ENCODE measurements at places on chromosomes 2 and 18.

DNA sequence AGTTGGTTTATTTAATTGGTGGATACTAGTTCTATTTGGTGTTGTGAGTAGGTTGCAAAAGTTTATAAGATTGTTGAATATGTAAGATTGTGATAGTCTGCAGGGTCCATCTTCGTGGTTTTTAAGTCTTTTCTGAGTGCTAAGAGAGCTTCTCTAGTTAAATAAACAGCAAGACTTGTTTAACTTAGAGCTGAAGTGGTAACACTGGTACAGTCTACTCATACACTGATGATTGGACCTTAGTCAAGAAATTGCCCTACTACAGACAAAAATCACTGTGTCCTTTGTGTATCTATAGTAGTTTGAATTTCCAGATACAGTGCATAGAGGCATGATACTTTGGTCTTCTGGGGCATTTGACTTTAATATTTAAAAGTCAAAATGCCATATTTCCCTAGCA, 94.6 kb downstream of the PHLPP1 start:
- no peak for DNase-seq

GRCh38 chr2:48886919-48887318, 131.4 kb upstream of the LHCGR start:
- DNase-seq: no peak

DNA sequence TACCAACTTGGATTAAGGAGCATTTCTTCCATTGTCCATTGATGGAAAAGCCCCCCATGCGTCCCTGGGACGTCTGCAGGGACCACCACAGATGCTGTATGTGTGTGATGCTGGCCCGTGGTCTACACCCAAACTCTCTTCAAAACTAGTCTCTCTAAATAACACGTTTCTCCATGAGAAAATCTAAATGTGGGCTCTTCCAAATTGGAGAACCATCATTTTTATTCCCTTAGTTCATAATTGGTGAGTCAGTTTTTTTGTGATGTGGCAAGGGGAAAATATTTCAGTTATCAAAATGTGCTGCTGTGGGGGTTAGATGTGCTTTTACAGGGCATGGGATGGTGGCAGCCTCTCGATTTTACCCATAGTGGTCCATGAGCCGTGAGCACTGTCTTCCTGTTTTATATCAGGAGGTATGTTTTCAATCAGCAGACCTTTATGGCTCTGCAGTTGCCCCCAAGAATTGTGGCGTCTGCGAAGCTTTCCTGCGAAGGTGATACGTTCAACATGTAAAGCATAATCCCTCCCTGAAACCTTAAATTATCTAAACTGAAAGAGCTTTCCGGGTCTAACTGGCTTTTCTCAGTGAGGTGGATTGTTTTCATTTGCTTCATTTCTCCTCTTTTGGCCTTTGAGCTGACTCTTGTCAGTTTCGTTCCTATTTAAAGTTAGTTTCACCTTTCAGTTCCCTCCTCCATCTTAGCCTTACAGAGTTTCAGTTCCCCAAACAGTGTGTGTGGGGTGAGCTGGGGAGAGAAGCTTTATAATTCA, 78.4 kb downstream of the SETBP1 start:
- DNase-seq: peak; percentile 83

- peak; percentile 70 for DNase-seq
These were observed 29.6 kb upstream of the IL37 start for GRCh38 chr2:112881217-112881985.

GRCh38 chr2:9356261-9356660, 67.1 kb downstream of the ITGB1BP1 start:
- DNase-seq: no peak

GRCh38 chr2:159905926-159906714, 108.1 kb upstream of the CD302 start:
- no peak for DNase-seq

- no peak for DNase-seq
These were observed 25.9 kb upstream of the LBH start for GRCh38 chr2:30205456-30205855.

DNA sequence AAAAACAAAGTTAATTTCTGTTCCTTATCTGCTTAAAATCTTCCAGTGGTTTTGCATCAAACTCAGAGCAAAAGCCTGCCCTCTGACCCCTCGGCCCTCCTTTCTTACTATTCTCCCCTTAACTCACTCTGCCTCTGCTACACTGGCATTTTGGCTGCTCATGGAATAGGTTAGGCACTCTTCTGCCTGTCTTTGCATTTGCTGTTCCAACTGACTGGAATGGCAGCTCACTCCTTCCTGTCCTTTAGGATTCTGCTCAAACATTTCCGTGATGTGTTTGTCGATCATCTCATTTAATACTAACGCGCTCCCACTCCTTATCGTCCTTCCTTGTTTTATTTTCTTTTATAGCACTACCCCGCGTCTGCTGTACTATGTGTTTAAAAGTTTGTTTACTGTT, 815 bp downstream of the CEBPZ start:
- DNase-seq: no peak

- no peak for DNase-seq
These were observed 150.7 kb downstream of the CDH7 start for GRCh38 chr18:65901522-65901921.

GRCh38 chr2:120134263-120134662, 88.9 kb downstream of the TMEM185B start:
- DNase-seq: no peak

- DNase-seq: no peak
These were observed 27.5 kb upstream of the ZNF516 start for GRCh38 chr18:76522551-76522950.

DNA sequence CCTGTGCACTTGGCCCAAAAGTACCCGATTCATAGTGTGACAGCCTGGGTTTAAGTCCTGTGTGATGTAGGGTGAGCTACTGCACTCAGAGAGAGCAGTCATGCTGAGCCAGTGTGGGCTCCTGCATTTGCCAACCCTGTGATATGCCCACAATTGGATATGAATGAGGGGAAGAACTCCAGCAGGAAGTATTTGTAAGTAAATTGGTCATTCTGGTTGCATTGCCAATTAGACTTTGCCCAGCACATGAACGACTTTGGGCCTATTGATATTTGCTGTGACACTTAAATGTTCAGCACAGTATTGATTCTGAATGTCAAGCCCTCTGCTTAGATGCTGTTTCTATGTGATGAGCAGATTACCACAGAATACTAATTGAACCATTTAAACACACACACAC, 570.9 kb downstream of the PIK3C3 start:
- DNase-seq: no peak

DNA sequence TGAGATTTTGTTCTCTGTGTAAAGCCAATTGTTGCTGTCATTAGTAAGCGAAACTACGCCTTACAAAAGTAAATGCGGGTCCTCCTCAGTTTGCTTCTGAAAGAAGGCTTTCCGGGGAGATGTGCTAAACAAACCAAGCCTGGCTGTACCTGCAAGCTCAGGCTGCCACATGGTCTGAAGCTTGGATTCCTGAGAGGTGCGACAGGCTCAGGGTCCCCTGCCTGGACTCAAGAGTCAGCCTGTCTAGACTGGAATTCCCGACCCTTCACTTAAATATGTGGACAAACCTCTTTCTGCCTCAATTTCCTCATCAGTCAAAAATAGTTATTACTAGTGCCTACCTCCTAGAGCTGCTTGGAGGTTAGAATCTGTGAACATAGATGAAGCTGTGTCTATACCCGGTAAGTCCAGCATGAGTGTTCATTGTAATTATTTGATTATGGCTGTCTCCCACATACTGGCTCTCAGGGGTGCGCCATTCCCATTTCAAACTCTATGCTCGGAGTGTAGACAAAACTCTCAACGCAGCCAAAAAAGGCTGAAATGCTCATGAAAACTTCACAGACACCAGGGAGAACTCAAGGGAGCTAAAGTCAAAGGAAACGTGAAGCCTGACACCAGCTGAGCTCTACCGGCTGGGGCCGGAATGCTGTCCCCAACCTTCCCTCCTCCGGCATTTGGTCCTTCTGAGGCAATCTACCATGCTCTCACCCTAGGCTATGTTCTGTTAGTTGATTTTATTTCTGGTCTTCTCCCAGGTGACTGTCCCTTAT, 31.4 kb downstream of the SOWAHC start:
- no peak for DNase-seq

DNA sequence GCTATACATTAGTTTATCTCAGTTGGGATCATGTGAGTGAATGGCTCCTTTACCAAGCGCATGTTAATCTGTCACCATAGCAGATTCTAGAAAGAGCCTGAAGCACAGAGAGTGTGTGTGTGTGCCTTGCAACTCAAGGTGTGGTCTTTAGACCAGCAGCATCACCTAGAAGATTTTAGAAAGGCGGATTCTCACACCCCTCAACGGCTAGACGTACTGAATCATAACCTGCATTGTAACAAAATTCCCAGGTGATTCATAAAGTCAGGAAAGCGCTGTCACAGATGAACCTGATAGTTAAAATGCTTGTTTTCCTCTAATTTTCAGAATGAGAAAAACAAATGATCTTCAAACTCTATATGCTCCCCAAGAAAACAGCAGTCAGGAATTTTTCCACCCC, 45.5 kb upstream of the MAPRE2 start:
- DNase-seq: no peak

- no peak for DNase-seq
These were observed 66.4 kb downstream of the DCDC2C start for GRCh38 chr2:3769766-3770165.

GRCh38 chr2:110095994-110096633, 19.5 kb downstream of the MALL start:
- no peak for DNase-seq

- DNase-seq: no peak
These were observed 67.7 kb upstream of the ARHGAP28 start for GRCh38 chr18:6661692-6662415.

DNA sequence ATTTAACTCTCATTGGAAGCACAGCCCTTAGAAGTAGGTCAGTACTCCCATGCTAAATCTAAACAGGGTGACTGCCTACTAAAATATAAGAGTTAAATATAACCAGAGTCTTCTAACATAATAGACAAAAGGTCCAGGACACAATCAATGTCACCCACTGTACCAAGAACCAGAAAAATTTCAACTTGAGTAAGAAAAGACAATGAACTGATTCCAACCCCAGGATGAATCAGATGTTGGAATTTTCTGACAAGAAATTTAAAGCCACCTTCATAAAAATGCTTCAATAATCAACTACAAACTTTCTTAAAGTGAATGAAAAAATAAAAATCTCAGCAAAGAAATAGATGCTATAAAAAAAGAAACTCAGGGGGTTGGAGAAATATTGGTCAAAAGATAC, 71.3 kb upstream of the NPAS2 start:
- no peak for DNase-seq

DNA sequence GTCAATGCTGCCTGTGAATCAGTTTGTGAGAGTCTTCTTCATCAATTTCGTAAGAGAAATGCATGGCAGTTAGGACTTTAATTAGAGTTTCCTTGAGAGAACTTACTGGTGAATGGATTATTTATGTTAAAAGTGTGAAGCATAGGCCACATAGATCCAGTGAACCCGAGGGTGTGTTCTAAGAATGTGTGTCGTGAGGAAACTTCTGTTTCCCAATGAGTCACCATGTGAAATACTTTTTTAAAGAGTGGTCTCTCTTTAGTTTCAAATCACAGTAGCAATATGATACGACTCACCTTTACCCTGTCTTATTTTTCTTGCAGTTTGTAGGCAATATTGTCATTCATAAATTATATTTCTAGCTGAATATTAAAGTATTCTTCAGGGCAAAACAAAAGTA, 18.5 kb downstream of the THSD7B start:
- DNase-seq: no peak

- no peak for DNase-seq
These were observed 278.6 kb downstream of the DSC3 start for GRCh38 chr18:30763902-30764350.

- no peak for DNase-seq
These were observed 638 bp downstream of the ZNF521 start for GRCh38 chr18:25351280-25351775.

DNA sequence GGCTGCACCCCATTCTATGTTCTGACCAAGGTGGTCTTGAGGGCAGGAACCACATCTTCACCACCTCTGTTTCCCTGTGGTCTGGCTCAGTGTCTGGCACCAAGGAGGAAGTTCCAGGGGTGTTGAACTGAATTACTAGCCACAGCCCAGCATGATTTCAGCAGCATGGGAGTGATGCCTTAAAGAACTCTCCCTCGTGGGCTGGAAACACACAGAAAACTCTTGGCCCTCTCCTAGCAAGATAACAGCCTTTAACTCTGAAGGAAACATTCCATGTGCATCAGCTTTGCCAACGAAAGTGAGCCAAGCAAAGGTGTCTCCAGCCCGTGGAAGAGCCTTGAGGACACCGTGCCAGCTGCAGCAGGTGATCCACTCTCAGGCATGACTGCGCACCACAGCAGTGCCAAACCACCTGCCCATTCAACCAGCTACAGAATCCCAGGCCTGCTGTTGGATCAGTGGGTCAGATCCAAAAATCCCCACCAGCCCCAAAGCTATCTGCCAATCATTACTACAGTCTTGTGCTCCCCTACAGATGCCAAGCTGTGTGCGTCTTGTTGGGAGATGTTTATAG, 124.8 kb downstream of the TTC32 start:
- no peak for DNase-seq

DNA sequence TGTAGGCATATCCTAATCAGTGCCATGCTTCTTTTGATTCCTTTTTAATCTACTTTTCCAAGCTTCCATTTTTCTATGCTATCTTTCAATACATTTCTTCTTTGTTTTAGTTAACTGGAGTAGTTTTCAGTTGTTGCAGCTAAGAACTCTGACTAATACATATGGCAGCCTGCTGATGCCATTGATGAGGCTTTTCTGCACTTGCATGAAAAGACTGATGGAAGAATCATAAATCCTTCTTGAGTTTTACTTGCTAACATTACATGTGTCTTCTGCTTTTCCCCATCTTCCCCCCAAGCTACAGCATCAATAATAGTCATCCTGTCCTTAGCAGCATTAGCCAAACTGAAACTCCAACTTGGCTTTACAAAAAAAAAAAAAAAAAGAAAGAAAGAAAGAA, 203.3 kb downstream of the LRP1B start:
- no peak for DNase-seq

DNA sequence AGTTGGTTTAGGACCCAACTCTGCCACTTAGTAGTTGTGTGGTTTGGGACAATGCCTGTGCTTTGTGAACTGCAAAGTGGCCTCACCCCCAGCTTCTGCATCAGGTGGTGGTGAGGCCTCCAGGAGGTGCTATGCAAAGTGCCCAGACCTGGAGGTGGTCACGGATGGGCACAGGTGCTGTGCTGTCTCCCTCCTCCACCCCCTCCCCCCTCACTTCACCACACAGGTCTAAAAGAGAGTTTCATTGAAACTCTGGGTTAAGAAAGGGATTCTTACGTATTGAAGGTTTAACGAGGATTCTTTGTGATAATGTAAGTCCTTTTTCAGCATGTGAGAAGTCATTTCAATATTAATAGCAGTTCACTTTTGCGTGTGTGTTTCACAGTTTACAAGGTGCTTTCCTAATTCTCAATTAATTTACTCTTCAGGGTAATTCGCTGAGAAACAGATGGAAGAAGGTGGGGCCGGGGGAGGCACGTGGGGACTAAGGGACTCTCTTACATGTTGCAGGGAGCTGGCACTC, 369.9 kb downstream of the LPIN1 start:
- no peak for DNase-seq

DNA sequence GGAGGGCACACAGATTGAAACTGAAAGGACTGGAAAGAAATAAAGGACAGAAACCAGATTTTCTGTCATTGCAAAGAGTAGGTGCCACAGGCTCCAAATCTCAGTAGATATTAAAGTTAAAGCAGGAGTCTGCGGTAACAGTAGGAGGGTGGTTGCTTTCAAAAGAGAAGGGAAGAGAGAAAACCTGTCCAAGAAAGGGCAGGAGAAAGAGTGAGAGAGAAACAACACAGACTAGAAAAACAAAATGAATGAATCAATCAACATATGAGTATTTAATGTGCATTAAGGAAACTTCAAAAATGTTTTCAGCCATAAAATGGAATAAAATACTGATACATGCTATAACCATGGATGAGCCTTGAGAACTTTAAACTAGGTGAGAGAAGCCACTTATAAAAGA, 143.1 kb upstream of the CTAGE1 start:
- no peak for DNase-seq

- peak; percentile 17 for DNase-seq
These were observed 48.4 kb downstream of the TMEFF2 start for GRCh38 chr2:192146069-192147015.

Measured in activated CD4-positive, alpha-beta T cell treated with anti-CD3 and anti-CD28 coated beads, Interleukin-2, Interleukin-6, amounts not matched to agents 100 ng/mL and 50 ng/mL, durations not matched to agents 16 hours and 8 hours (primary cell).